Lower lobe of right lung (tissue), 2 donors: ENCODE measurements at places on chromosomes 6 and 20.

GRCh38 chr6:39553029-39553428 is 172.2 kb downstream of the KIF6 start:
- H3K27ac ChIP-seq = no peak overlapping the region
- H3K4me1 ChIP-seq = peaks cover 5% of the 10 kb centered on the region
- no peak for DNase-seq
- no peaks in the 10 kb centered on the region for H3K36me3 ChIP-seq
- no peaks in the 10 kb centered on the region for H3K27me3 ChIP-seq
- no peak overlapping the region for H3K4me3 ChIP-seq

- no peak overlapping the region for H3K27ac ChIP-seq
- no peaks in the 10 kb centered on the region for H3K4me1 ChIP-seq
- DNase-seq = no peak
- H3K4me3 ChIP-seq = no peak overlapping the region
- H3K36me3 ChIP-seq = no peaks in the 10 kb centered on the region
Observed at GRCh38 chr6:133185731-133186130, 55.4 kb upstream of the EYA4 start.

DNA sequence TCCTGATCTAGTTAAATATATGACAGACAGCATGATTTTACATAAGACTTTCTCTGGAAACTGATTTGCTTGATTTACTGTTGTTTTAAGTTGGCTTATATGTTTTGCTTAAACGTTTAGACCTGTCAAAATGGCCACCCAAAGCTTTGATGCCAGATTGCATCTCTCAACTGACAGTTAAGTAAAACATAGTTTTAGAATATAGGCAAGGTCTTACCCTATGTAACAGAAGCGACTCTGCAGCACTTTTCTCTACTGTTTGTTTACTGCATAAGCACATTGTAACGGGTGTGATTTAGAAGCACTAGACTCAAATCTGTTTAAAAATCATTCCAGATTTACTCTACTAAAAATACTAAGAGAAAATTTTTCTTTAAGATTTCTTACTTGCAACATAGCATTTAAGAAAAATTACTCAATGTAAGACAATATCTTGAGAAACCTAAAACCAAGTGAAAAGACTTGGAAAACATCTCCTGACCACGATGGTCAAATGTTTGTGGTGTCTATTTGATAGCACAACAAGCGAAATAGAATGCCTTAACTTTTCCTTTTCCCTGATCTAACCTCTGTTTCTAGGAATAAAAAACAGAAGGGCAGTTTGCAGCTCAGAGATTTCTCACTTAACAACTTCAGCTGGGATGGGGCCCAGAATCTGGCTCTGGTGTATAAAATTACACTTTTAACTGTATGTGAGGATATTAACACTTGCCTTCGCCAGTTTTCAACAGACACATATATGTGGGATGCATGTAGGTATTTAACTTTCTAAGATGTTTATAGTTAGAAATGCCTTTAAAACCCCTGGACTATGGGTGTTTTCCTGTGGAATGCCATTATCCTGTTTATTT is 47.4 kb downstream of the AIG1 start:
- H3K36me3 ChIP-seq = no peaks in the 10 kb centered on the region
- no peak for DNase-seq
- no peak overlapping the region for H3K4me3 ChIP-seq

DNA sequence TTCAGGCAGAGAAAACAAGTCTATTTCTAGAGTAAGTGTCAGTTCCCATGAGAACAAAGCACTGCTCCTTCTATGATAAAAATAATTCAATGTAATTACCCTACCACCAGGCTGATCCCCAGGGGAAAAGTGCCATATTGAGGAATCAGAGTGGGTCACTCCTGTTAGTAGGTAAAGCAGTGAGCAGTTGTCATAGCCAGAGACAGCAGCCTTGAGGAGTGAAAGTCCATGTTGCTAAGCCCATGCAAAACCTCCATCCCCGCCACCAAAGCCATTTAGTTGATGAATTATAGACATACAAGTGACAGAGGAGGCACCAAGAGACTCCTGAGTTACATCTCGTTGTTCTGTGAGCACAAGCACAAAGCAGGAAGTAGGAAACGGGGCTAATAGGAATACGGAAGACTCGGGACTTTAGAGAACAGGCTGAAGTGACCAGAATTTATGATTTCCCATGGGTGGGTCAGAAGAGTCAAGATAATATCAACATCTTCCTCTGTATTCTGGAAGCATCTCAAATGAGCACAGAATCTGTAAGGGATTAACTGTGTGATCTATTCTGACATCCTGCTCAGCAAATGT is 197.9 kb downstream of the MAFB start:
- peaks cover 16% of the 10 kb centered on the region for H3K4me1 ChIP-seq
- H3K27ac ChIP-seq = no peak overlapping the region
- no peaks in the 10 kb centered on the region for H3K27me3 ChIP-seq
- DNase-seq = no peak
- H3K4me3 ChIP-seq = no peak overlapping the region

DNA sequence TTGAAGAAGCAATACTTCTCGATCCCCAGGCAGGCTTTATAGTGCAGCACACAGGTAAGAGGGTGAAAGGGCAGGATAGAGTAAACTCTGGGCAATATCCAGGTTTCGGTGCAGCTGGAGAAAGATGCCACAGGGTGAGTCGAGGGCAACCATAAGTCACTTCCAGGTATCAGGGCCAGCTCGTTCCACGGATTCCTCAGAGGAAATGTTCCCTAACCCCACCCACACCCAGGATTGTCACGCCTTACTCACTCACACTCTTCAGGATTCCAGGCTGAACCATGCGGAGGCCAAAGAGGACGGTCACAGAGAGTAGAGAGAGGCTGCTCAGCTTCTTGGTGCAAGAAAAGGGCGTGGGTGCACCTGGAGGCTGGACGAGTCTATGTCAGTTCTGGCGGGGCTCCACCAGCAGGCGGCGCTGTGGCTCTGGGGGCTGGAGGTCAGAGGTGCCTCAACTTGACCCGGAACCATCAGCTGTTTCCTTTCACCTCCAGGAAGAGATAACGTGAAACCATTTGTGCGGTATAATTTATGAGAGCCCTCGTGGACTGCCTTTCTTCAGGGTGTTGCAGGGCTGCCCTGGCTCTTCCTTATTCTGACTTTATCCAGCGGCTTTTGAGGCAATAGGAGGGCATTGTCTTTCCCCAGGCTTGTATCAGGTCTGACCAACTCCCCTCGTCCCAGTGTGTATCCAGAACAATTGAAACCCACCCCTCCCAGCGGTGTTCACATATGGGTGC is 14.5 kb upstream of the WFDC12 start:
- H3K27ac ChIP-seq = no peak overlapping the region
- H3K36me3 ChIP-seq = no peaks in the 10 kb centered on the region
- no peaks in the 10 kb centered on the region for H3K27me3 ChIP-seq

GRCh38 chr6:98877250-98877649 is 42.9 kb downstream of the POU3F2 start:
- peaks cover 6% of the 10 kb centered on the region for H3K36me3 ChIP-seq
- no peaks in the 10 kb centered on the region for H3K4me1 ChIP-seq
